GM23248 (cell line): ENCODE measurements at places on chromosomes 3 and 15. TPM values are rescaled to one million over a fixed set of nuclear protein-coding genes. Genes with fewer than 3 reads are reported as not detected.
A peak's percentile ranks its signal among the peaks of the same experiment; 100 is the strongest.

GRCh38 chr3:21620511-21621155, 130.4 kb downstream of the ZNF385D start:
- no peak overlapping the region for H3K4me3 ChIP-seq
- H3K4me1 ChIP-seq = peaks cover 11% of the 10 kb centered on the region
- no peak for DNase-seq
- no peak overlapping the region for H3K27ac ChIP-seq
- no peaks in the 10 kb centered on the region for H3K36me3 ChIP-seq

DNA sequence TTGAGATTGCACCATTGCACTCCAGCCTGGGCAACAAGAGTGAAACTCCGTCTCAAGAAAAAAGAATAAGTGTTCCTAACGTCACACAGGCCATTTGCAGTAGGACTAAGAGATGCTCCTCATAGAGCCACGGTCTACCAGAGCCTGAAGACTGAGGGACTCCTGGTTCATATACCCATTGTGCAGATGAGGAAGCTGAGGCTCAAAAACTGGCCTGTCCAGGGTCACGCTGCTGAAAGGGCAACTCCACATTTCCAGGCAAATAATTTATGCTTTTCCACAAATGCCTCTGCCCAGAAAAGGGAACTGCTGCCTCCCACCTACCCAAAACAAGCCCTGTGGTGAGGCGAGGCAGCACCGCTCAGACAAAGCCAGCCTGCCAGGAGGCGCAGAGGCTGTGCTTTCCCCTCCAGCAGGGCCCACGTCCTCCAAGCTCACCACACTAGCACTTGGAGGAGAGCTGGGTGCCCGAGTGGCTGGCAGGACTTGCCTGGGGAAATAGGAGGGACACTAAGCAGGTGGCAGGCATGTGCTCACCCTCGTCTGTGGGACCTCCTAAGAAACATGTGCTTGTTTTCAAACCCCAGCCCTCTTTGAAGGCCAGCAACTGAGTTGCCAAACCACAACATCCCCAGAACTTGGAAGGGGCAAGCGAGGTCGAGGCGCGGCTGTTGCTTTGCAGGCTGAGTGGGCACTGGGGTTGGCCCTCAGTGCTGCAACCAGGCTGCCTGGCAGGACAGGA, 195.6 kb downstream of the XXYLT1 start:
- no peak overlapping the region for H3K4me3 ChIP-seq
- H3K27ac ChIP-seq = no peak overlapping the region
- H3K27me3 ChIP-seq = no peaks in the 10 kb centered on the region
- no peaks in the 10 kb centered on the region for H3K36me3 ChIP-seq

GRCh38 chr3:105878061-105878460, 9.2 kb upstream of the CBLB start:
- DNase-seq = peak; percentile 54
- H3K27me3 ChIP-seq = no peaks in the 10 kb centered on the region
- peaks cover 9% of the 10 kb centered on the region for H3K4me1 ChIP-seq
- H3K36me3 ChIP-seq = no peaks in the 10 kb centered on the region
- H3K4me3 ChIP-seq = no peak overlapping the region

The GRAMD1C gene
- total RNA-seq = 3.2 and 19.9 TPM in 2 replicates

DNA sequence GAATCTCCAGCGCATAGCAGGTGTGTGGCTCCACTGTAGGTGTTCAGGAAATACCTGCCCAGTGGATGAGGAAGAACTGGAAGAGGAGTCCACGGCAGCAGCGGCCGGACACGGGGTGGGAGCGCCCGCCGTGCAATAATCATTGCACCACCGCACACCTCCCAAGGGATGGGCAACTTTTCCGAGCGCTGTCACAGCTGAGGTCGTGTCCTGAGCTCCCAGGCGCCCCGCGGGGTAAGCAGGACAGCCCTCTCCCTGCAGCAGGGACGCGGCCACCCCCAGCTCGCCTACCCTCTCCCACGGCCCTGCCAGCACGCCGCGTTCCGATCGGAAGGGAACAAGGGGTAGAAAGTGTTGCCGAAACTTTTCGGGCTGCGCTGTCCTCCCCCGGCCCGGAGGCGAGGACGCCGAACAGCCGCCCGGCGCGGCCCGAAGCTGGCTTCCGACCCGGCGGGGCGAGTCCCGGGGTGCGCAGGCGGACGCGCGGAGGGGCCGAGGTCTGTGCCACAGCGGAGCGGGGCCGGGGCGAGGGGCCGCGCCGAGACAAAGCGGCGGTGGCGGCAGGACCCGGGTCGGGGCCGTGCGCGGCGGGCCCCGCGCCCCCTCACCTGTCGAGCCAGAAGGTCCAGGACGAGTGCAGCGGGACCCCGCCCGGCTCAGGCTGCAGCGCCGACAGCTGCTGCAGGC, 475 bp downstream of the EIF4E3 start:
- H3K27ac ChIP-seq = no peak overlapping the region
- H3K36me3 ChIP-seq = no peaks in the 10 kb centered on the region
- H3K4me1 ChIP-seq = peaks cover 9% of the 10 kb centered on the region; the same call in 1 of the 2 replicates
- H3K4me3 ChIP-seq = peak overlapping the region; percentile 85

The CILP gene
- under 0.01 and 0.11 TPM in 2 replicates for total RNA-seq

The DCLK3 gene
- total RNA-seq = under 0.01 TPM in 1 of 2 replicates, not detected in the other

- H3K36me3 ChIP-seq = no peaks in the 10 kb centered on the region
- no peak overlapping the region for H3K4me3 ChIP-seq
- H3K27me3 ChIP-seq = no peaks in the 10 kb centered on the region
- no peak for DNase-seq
These were observed 33.8 kb downstream of the TIGIT start for GRCh38 chr3:114327665-114328064.
